ENCODE measurements at places on chromosomes 11 and 22. TPM values are rescaled to one million over a fixed set of nuclear protein-coding genes. Genes with fewer than 3 reads are reported as not detected.

DNA sequence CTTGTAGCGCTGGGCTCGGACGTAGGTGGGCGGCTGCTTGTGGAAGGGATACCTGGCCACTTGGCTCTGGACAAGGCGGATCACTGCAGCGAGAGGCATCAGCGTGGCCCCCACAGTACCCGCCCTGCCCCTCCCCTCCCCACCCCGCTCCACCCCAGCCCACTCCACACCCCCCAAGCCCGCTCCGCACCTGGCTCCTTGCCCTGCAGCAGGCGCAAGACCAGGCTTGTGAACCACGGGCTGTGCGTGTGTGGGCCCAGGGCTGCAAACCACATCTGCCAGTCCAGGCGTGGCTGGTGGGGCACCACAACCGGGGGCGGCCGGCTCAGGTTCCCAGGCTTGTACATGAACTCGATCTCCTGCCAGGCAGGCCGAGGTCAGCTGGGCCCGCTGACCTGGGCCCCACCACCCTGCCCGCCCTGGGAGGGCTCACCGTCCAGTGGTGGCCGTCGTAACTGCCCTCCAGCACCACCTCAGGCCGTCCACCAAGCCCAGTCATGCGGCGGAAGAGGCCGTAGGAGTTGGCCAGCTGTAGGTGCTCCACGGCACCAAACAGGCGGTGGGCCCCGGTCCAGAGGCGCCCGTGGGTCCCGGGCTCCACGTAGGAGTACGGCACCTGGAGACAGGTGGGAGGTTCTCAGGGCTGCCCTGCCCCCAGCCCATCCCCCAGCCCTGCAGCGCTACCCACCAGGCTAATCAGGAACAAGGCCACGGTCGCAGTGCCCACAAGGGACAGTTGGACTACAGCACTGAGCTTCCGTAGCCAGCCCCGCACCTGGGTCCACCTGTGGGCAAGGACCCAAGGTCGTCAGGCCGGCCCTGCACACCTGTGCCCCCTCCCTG is 2.9 kb downstream of the LMF2 start:
- no peak for DNase-seq

GRCh38 chr22:50526834-50527801 is 1.7 kb upstream of the SCO2 start:
- peak; percentile 64 for DNase-seq

DNA sequence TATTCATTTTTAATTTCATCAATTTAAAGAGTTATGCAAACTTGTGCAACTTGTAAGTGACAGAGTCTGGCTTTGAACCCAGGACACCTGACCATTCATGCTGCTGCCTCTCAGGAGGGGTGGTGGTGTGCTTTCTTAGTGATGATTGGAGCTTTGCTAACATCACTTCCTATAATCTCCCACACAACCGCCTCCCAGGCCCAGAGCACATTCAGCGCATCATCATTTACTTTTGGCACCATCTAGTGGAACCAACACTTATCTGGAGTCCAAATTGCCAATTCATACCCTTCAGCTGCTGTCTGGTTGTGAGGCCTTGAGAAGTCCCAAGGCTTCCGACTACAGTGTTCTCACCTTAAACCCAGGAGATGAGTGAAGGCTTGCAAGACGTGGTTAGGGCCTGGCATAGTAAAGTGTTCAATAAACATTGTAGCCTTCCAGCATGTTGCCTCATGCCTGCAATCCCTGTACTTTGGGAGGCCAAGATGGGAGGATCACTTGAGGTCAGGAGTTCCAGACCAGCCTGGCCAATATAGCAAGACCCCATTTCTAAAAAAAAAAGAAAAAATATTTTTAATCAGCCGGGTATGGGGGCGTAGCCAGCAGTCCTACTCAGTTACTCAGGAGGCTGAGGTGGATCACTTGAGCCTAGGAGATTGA is 1.1 kb upstream of the TTLL1 start:
- DNase-seq, result peak; percentile 67

The GRM5 gene
- total RNA-seq, result not detected

DNA sequence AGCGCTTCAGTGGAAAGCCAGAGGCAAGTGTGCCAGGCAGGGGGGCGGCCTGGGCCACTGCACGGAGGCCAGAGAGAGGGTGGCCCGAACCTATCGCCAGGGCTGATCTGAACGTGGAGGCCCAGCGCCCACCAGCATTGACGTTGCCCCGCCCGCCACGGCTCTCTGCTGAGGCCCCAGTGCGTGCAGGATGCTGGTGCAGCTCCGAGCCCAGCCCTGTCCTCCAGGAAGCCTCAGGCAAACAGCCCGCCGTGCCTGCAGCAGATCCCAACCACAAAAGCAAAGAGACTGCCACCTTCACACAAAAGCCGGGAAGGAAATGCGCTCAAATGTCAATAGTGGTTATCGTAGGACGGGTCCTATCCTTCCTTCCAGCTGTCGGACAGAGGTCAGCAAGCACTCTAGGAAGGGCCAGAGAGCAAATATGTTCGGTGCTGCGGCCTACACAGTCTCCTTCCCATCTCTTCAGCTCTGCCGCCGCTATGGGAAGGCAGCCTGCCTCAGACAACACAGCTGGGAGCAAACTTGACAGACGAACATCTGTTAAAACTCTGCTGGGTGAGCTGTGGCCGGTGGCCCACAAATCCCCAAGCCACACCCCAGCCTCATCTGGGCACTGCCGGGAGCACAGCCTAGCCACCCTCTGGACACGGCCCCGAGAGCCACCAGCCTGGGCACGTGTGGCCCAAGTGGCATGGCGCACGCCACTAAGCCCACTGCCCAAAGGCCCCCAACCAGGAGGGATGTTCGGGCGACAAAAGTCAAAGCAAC is 146.2 kb downstream of the CRYBB2 start:
- no peak for DNase-seq

DNA sequence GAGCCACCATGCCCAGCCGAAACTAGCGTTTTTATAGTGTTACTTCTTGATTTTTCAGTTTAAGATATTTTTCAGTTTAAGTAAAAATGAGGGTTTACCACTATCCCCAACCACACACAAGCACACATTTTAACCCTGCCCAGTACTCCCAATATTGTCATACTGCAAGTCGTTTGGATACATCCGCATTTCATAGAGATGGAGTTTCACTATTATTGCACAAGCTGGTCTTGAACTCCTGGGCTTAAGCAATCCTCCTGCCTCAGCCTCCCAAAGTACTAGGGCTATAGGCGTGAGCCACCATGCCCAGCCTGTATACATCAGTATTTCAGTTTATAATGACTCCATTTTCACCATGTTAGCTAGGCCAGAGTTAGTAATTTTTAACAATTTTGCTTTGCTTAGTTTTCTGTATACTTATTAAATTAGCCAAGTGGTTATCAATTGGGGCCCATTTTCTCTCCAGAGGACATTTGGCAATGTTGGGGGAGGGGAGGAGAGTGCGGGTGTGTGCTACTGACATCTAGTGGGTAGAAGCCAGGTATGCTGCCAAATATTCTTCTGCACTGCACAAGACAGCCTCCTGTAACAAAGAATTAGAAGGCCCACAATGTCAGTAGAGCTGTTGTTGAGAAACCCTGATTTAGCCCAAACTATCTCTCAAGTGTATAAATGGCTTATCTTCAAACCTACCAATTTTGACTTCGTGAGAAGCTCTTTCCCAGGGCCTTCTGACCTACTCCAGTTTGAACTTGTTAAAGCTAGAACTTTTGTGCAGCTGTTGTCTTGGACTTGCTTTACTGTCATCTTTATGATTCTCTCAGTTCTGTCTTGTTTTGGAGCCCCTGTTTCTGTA is 7.3 kb downstream of the USP47 start:
- peak; percentile 63 for DNase-seq

The DCDC1 gene
- not detected for total RNA-seq

DNA sequence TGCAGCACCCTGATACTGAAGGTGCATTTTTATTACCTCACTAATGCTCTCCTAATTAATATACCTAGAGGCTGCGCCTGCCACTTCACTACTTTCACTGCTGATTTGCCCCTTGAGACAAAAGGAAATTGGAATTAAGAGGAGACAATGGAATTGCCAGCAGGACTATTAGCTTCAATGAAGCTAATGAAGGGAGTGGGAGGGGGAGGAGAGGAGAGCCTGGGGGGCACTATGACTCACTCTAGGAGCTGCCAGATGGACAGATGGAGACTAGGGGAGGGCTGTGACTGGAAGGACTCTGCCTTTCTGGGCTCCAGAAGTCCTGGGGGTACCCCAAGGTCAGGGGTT is 102.8 kb upstream of the DRD2 start:
- no peak for DNase-seq

DNA sequence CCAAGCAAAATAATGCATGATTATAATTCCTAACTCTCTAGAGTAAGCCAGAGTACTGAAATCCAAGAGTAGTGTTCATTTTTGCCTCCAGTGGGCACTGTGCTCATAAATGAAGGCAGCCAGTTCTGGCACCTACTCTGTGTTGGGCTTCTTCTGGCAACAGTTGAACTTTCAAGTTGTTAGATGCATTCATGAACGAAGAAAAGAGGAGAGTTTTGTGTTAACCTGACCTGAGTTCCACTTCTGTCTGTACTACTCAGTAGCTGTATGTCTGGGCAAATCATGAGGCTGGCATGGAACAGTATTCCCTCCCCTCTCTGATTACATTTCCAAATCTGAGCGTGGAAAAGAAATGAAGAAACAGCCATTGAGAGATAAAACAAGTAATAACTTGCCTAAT is 20.3 kb upstream of the TENM4 start:
- peak; percentile 13 for DNase-seq

DNA sequence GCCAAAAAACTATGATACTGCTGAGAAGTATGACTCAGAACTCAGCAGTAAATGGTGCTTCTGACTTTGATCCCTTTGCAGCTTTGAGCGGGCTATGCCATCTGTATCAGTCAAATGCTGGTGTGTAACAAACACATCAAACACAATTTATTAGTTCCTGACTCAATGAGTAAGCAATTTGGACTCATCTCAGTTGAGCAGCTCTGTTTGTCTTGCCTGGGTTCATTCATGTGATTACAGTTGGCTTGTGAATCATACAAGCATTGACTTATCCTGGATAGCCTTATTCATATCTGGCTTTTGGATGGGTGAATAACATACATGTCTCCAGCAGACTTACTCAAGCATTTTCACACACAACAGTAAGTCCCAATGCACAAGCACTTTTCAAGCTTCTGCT is 858.8 kb downstream of the METTL15 start:
- no peak for DNase-seq

DNA sequence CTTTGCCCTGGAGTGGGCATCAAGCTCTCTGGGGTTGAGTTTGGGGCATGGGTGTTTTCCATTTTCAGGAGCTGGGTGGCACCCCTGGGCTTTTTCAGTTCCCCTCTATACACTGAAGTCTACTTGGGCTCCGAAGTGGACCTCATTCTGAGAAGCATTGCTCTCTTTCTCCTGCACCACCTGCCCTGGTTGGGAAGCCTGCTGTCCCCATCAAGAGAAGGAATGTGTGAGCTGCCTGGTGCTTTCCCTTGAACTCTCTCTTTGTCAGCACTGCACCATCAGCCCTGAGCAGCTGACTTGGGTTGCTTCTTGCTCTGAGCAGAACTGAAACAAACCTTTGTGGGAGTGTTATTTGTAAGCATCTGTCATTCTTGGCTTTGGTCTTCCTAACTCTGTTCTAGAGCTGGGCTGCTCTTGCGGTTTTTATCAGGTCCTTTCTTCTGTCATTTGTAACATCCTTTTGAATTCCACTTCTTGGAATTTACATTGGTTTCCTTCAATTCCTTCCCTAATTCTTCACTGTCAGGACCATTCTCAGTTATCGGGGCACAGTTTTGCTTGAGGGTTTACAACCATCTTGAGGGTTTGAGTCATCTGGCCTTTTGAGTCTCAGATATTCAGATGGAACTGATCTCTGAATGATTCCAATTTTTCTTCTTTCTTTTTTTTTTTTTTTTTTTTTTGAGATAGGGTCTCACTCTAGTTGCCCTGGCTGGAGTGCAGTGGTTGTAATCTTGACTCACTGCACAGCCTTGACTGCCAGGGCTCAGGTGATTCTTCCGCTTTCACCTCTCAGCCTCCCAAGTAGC is 20.5 kb downstream of the UBE2L3 start:
- peak; percentile 74 for DNase-seq

DNA sequence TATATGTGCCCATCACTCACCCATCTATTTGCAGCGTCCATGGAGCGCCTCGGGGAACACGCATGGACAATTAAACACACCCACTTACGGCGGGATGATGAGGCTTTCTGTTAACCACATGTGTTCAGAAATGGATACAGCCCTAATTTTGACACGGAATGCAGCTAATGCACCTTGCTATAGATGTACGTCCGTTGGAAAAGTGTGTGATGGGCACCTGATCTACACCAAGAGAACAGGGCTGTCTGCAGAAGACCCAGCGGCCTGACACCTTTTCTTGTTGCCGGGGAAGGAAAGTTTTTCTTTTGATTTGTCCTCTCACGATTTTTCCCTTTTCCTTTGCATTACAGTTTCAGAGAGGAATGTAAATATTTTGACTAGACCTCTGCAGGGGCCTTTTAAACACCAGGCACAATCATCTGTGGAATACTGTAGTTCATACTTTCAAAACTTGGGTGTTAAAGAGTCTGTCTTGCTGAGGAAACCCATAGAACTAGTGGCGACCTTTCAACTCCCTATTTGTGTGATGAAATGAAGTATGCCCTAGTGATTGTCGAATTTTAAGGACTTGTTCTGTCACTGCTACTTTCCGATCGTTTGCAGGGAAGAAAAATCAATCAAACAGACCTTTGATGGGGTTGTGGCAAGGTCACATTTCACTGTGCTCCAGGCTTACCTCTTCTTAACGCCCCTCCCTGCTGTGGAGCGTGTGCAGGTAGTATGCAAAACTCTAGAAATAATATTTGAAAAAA is 16.5 kb upstream of the PAX6 start:
- DNase-seq, result no peak

- DNase-seq, result no peak
Observed at GRCh38 chr22:36029406-36029755, 757 bp upstream of the RBFOX2 start.

DNA sequence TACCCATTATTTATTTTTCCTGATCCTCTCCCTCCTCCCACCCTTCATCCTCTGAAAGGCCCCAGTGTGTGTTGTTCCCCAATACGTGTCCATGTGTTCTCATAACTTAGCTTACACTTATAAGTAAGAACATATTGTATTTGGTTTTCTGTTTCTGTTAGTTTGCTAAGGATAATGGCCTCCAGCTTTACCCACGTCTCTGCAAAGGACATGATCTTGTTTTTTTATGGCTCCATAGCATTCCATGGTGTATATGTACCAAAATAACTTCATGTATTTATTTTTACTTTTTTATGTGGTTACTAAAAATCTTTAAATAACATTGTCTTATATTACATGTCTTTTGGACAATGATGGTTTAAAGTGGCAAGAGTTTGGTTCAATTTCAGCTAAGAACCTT is 15.2 kb downstream of the PDGFD start:
- no peak for DNase-seq

The ROBO4 gene
- total RNA-seq, result 0.04 TPM

GRCh38 chr11:75474878-75475766 is 42.1 kb upstream of the KLHL35 start:
- DNase-seq, result peak; percentile 91

DNA sequence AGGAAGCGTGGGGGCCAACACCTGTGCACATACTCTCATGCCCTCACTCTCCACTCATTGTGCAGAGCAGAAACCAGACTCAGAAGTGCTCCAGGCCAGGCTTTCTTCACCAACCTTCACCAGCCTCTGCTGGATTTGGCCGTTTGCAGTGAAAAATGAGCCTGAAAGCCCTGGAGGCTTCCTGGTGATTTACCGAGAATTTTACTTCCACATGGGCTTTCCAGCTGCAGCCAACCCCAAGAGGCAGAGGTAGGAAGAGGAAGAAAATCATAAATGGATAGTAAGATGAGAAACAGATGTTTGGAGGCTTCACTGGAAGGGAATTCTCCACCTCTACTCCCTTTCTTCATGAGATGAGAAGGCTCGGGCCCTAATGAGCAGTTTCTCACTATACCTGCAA is 155.4 kb downstream of the ETS1 start:
- DNase-seq, result no peak

Data from K562 (cell line).